ENCODE measurements at places on chromosomes 2 and 18.

DNA sequence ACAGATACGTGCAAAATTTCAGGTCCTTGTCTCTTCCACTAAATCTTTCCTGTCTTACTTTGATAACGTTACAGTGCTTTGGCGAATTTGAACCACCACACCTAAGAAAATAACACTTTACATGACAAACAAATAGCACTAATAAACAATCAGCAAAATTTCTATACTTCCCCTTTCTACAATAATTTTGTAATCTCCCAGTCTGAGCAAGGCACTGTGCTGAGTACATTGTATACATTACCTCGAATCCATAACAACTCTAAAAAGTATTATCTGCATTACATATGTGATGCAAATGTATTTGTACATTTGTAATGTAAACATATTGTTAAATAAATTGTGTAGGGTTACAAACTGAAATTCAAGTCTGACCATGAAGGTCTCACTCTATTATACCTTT is 49.9 kb downstream of the RTN4 start:
- no peak for DNase-seq

GRCh38 chr2:160270571-160271113 is 70.6 kb upstream of the ITGB6 start:
- no peak for DNase-seq

DNA sequence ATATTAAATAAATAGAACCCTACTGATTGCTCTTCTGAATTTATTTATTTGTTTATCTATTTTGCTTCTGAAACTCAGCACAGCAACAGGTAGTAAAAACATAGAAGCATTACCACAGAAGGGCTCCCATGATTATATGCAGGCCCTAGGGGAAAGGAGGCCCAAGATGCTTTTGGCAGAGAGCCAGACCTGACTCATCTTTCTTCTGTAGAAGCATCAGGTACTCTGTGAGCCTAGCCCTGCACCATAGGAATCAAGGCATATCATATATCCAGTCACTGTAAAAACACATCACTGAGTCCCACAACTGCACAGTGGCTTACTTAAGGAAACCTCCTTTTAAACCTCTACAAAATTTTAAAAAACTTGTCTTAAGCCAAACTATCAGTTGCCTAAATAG is 1.8 kb downstream of the SCN9A start:
- DNase-seq = no peak

- no peak for DNase-seq
Measured at GRCh38 chr18:5036523-5036922, 160.5 kb downstream of the AKAIN1 start.

GRCh38 chr2:5537180-5537688 is 154.9 kb upstream of the SOX11 start:
- no peak for DNase-seq

DNA sequence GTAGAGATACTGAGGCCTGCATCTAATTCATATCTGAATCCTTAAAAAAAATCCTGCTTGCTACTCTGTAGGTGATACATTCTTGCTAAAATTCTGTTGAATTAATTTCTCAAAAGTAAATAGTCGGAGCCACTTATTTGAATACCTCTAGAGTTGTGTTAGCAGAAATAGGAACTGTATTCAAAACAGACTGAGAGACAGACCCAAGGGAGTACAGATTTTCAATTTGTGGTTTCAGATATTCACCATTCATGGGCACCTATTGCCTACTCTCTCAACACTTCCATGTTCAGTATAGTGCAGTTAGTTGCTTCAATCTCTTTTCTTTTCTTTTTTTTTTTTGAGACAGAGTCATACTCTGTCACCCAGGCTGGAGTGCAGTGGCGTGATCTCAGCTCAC is 46.6 kb upstream of the CTLA4 start:
- no peak for DNase-seq

GRCh38 chr2:182064019-182064778 is 78.5 kb downstream of the PPP1R1C start:
- DNase-seq = no peak

DNA sequence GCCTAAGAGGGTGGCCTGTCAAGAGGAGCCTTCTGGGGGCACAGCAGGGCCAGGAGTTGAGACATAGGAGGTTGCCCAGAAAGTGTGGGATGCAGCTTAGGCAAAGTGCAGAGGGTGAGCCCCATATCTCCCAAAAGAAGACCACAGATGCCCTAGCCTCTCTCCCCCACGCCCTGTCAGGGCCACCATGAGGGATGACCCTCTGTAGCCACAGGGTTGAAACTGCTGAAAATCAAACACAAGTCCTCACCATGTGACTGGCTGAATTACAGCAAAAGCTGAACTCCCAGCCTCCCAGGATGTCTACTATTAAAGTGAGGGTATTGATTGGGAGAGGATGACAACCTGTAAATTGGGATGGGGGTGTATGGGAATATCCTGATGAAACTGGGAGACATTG is 37.4 kb upstream of the ARHGEF4 start:
- no peak for DNase-seq

GRCh38 chr2:28209864-28210263 is 182.8 kb upstream of the FOSL2 start:
- no peak for DNase-seq

DNA sequence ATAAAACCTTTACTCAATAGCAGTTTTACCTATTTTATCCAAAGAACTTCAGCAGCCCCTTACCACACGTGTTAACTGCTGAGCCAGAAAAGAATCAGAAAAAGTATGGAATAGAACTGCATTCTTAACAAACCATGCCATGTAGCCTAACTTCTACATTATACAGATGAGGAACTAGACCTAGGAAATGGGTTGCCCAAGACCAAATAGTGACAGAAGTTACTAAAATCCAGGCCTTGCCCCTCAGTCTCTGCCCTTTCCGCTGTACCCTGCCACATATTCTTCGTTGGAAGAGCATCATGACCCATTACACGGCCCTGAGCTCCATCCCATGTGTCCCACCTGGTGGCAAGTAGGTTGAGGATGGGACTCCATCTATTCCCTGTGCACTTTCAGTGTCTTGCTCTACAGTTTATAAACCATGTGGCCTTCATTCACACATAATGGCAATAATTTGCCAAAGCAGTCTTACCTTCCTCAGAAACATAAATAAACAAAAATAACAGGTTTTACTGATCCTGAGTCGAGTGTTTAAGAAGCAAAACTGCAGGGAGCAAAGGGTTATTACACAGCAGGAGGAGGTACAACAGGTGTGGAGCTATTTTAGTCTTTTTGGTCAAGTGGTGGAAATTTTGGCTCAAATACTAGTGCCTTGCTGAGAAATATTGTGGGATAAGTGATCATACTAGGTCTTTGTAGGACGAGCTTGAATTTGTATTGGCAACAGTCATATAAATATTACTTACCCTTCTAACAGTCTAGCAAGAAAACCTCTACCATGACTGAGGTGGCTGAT is 46.5 kb downstream of the HNRNPLL start:
- DNase-seq = no peak

DNA sequence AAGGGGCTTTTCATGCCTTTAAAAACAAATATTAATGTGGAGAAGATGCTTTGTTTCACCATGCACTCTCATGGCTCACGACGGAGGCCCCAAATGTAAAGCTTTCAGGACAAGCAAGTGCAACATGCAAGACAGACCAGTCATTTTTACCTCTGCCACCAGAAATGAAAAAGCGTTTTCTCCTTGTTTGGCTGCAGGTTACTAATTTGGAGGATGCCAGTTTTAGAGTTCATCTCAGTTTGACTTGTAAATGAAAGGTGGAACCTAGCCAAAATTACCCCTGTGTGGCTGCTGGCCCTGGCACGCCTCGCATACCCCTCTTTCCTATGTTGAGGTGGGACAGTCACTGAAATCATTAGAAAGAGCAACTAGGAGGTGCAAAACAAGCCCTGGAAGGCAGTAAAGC is 138.6 kb downstream of the BCL2 start:
- no peak for DNase-seq

- DNase-seq = no peak
Measured at GRCh38 chr2:183283209-183283608, 159.0 kb downstream of the NUP35 start.

DNA sequence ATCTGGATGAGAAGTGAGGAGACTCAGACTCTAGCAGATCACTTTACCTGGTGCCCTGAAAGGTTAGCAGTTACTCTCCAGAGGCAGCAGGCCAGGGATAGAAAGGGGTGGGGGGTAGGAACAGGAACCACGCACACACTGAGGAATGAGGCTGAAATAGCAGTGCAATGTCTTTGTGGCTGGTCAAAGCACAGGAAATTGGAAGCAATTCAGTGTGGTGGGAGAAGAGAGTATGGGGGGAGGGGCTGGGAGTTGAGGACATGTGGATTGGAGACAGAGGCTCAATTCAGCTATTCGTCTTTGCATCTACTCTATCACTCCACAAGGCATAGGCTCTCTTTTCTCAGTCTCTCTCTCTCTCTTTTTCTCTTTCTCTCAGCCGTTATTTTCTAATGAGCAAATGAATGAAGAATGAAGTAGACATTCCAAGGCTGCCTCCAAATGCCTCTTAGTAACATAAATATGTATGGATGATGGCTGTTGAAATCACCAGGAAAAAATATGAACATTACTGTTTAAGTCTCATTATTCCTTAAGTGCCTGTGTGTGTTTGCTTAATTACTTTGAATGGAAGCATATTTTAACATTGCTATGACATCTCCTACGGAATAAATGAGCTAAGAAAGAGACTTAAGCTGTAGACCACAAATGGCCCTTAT is 979.4 kb downstream of the TSN start:
- DNase-seq = no peak

- no peak for DNase-seq
Measured at GRCh38 chr18:77208964-77209363, 40.7 kb upstream of the GALR1 start.

DNA sequence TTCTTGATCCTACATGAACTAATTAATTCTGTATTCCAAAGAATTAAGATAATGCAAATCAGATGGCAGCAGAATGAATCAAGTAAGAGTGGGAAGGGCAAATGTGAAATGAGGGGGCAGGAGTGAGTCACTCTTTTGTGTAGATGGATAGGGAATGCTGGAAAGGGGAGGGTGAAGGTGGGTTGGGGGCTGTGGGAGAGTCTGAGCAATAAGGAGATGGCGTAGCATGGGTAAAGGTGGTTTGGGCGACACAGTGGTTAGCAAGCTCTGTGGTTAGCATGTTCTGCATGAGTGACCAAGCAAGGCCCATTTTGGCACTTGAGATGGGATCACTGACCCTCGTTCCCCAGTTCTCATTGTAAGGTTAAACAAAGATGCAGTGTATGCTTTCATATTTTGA is 20.4 kb downstream of the GPD2 start:
- DNase-seq = no peak

GRCh38 chr18:14093307-14093915 is 38.8 kb downstream of the ZNF519 start:
- DNase-seq = no peak

GRCh38 chr2:145044491-145044890 is 524.6 kb upstream of the ZEB2 start:
- DNase-seq = no peak

DNA sequence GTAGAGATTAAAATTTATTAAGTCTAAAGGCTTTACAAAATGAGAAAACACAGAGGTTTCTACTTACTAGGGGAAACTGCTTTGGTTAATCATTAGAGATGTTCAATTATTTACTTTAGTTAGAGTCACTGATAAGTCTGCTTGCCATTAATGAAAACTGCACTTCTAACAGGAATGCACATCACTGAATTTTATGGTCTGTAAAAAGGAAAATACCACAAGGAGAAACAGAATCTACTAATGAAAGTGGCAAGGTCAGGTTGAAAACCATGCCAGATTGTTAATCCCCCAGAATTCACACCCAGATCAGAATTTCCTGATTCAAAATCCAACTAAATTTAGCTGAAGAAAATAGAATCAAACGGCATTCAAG is 90.5 kb upstream of the GRB14 start:
- DNase-seq = no peak

- no peak for DNase-seq
Measured at GRCh38 chr18:52190195-52190594, 149.8 kb upstream of the DCC start.

- DNase-seq = no peak
Measured at GRCh38 chr2:114185501-114185900, 256.9 kb upstream of the DPP10 start.

DNA sequence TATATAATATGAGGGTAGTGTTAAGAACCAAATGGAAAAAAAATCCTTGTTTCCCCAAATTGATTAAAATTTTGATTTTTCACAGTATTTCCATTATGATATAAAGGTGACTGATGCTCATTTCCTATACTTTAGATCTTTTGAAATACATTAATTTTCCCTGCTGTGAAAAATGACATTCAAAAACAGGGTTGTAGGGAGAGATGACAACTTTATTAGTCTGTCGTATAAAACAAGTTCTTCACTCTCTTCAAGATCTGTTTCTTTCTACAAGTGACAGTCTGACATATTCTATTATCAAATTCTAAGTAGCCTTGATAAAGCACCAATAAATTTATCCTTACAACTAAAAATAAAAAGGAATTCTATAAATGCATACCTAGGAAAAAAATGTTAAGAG is 45.3 kb upstream of the VWC2L start:
- no peak for DNase-seq

DNA sequence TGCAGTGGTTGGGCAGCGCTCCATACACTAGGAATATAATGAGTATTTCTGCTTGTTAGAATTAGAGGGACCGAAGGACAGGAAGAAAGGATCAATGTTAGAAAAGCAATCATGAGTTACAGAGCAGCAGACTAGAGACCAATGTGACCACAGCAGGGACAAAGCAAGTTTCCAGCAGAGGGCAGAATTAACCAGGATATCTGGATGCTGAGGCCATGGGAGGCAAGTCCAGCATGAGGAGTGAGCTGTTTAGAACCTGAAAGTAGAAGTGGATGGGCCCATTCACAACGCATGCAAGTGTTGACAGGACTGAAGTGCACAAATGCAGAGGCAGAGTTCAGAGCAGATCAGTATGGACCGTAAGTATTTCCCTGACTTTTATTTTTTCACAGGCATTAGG is 910.4 kb upstream of the GYPC start:
- no peak for DNase-seq

DNA sequence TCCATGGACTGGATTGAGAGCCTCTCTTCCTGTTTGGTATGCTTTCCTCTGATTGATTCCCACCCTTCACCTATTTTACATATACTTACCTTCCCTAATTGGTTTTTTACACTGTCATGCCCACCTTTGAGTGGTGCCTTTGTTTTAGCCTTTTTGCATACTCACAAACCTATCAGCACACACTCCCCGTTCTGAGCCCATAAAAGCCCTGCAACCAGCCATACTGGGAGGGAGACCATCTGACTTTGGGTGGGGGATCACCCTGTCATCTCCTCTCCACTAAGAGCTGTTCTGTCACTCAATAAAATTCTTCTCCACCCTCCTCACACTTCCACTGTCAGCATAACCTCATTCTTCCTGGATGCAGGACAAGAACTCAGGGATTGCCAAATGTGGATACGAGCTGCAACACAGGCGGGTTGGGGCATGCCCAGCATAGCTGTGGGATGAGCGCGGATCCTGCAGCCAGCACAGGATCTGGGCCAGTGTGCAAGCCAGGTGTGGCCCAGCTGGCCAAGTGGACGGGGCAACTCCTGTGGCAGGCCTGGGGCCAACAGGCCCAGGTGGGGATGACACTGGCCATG is 9.4 kb upstream of the MOB1A start:
- DNase-seq = no peak

All from activated CD4-positive, alpha-beta T cell treated with anti-CD3 and anti-CD28 coated beads, Interleukin-2, amount 50 U/mL, for 1 hour (primary cell).